ENCODE measurements at places on chromosomes 12 and 14. TPM values are rescaled to one million over a fixed set of nuclear protein-coding genes. Genes with fewer than 3 reads are reported as not detected.

The MYH6 gene
- not detected for total RNA-seq

The TDRD9 gene
- 1.4 TPM for total RNA-seq

The SRSF9 gene
- total RNA-seq, result 68.6 TPM

The CRY1 gene
- 23.0 TPM for total RNA-seq

The SMIM41 gene
- 7.9 TPM for total RNA-seq

The SLC4A8 gene
- total RNA-seq, result not detected

The TOX4 gene
- total RNA-seq, result 76.7 TPM

GRCh38 chr14:86166541-86166940 lies 636.6 kb downstream of the FLRT2 start:
- no peak for DNase-seq

DNA sequence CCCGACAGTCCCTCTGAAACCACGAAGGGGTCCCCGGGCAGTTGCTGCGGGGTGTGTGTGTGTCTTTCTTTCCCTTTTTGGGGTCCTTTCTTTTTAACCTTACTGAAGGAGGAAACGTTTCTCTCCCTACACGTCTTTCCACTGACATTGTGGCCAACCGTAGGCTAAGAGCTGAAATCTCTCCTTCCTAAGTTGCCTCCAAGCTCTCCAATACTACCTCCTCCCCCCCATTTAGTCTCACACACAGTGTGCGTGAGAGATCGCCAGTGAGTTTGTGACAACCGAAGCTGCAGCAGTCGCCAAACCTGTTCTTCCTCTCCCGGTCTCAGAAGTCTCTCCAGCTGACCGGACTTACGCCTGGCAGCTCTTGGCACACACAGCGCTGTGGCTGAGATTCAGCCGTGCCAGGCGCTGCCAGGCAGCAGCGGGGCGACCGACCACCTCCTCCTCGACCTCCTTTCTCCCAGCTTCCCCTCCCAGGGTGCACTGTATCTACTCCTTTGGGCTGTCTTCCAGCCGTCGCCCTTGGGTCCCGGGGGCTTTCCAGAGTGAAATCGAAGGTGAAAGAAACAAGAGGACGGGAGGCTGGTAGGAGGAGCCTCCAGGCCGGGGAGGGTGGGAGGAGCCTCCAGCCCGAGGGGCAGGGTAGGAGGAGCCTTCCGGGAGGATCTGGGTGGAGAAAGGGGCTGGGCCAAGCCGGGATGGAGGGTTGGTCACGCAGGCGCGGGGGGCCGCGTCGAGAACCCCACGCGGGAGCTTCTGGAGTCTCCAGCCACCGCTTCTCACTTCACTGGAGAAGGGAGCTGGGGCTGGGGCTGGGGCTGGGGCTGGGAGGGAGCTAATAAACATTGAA lies at the start of gene TMTC2:
TMTC2 (plus strand) TSS at position 739 of the 853 bp plus-strand sequence.
- DNase-seq, result peak; percentile 72

DNA sequence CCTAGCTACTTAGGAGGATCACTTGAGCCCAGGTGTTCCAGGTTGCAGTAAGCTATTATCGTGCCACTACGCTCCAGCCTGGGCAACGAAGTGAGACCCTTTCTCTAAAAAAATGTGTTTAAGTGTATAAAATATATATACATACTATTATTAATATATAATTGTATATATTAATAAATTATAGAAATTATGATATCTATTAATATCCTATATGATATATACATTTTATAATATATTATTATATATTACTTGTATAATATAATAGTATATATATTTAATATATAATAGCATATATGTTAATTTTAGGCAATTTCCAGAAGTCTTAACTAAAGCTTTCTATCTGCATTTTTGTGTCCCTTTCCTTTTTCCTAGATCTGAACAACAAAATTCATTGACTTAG lies 12.3 kb downstream of the ALDH1L2 start:
- no peak for DNase-seq

DNA sequence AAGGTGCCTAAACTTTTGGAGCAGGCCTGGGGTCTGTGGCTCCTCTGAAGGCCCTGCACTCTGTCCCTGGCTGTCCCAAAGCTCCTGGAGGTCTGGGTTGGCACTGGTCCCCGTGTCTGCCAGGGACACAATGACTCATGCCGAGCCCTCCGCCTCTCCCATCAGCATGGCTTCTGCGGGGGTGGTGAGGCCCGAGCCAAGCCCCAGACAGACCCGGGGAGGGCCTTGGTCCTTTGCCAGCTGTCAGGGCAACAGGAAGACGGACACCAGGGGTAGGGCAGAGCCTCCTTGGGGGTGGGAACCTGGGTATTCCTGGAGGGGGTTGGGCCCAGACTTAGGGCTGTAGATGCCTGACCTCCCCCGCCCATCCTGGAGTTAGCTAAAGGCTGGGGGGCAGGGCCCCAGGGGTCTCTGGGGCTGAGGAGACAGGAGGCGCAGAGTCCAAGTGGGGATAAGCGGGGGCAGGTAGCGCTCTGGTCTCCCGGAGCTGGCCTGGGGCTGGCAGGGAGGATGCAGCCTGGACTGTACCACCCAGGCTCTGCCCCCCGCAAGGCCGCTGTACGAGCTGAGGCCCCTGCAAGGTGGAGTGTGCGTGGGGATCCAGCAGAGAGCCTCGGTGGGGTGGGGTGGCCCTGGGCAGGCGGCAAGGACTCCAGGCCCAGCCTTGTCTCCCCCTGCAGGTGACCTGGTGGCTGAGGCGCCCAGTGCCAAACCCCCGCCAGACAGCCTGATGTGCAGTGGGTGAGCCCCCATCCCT lies 16.4 kb upstream of the PUS1 start:
- peak; percentile 63 for DNase-seq

- no peak for DNase-seq
These were observed 161.8 kb downstream of the KIF26A start for GRCh38 chr14:104299993-104300761.

GRCh38 chr12:26863515-26863914 lies 30.5 kb upstream of the ITPR2 start:
- no peak for DNase-seq

DNA sequence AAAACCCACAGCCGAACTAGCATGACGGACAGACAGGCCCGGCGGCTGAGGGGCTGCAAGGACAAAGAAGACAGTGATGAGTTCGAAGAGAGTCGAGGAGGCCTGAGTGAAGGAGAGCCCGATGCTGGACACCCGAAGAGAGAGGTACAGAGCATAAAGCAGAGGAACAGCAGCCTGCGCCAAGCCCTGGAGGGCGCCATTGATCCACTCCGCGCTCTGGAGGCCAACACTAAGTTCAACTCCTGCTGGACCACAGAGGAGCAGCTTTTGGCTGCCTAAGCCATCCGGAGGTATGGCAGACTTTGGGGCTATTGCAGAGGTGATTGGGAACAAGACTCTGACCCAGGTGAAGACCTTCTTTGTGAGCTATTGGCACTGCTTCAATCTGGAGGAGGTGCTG lies 7.8 kb upstream of the PLXNC1 start:
- no peak for DNase-seq

GRCh38 chr14:103418481-103418818 lies 33.2 kb downstream of the MARK3 start:
- no peak for DNase-seq

DNA sequence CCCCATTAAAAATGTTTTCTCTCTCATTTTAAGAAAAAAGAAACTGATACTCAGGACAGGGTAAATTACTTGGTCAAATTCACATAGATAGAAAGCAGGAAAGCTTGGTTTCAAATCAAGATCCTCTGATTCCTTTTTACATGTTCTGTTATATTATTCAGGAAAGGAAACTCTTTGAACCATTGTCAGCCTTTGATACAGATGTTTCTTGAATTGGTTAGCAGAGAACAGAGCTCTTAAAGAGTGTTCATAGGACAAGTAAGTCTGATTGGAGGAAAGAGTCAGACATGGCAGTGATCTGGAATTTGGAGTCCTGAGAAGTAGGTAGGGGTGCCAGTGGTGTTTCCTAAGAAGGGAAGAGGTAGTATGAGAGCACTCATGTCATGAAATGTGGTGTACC lies 165.2 kb upstream of the BCL2L14 start:
- no peak for DNase-seq

- peak; percentile 75 for DNase-seq
These were observed 36.3 kb downstream of the LIMA1 start for GRCh38 chr12:50246873-50247612.

DNA sequence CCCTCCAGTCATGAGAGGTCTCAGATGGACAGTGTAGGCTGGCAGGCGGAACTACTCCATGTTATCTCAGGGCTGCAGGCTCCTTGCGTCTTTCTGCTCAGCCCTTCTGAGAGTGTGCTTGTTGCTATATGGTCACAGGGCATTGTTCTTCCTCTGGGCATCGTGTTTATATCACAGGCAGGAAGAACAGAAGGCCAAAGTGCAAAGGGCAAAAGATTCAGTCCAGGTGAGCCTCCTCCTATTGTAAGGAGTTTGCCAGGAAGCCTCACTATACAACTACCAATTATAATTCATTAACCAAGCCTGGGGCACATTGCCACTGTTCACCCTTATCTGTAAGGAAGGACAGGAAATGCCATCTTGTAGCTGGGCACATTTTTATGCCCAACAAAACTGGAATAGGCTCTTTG lies 195.5 kb upstream of the KITLG start:
- DNase-seq, result no peak

GRCh38 chr12:109740694-109741245 lies 27.1 kb downstream of the FAM222A start:
- no peak for DNase-seq
